ENCODE measurements at places on chromosomes 3 and 15.

GRCh38 chr15:70025413-70026296 is 72.1 kb downstream of the TLE3 start:
- DNase-seq: no peak

DNA sequence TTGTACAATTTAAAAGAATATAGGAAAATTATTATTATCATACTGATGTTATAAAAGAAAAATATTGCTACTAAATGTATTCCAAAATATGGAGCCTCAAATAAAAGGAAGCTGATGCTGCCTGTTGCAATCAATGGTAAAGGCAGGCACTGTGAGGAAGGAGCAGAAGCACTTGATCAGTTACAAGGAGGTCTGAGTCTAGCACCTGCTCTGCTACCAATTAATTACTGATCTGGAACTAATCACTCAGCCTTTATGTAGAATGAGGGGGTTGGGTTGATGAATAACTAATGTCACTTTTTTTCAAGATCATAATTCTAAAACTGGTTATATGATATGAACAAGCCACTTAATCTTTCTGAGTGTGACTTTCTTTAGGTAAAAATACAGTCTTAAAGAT is 5.5 kb downstream of the ADGRG7 start:
- DNase-seq: no peak

GRCh38 chr3:75220932-75221331 is 443.2 kb upstream of the FRG2C start:
- DNase-seq: no peak

- no peak for DNase-seq
Measured at GRCh38 chr3:38614091-38614490, 35.4 kb downstream of the SCN5A start.

- DNase-seq: no peak
Measured at GRCh38 chr3:105618556-105618955, 250.3 kb downstream of the CBLB start.

DNA sequence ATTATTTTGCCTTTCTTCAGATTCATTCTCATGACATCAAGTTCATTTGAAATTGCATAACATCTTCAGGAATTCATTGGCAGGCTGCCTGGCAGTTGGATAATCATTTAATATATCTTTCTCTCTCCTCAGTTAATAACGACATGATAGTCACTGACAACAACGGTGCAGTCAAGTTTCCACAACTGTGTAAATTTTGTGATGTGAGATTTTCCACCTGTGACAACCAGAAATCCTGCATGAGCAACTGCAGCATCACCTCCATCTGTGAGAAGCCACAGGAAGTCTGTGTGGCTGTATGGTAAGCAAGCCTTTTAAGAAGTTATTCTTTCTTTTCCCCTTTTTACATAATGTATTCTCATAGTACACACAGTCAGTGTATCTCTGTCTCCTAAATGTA is 38.2 kb downstream of the TGFBR2 start:
- DNase-seq: no peak
